ENCODE measurements at places on chromosomes 3 and 15.

GRCh38 chr3:15267502-15267901 is 61.5 kb downstream of the CAPN7 start:
- no peak for DNase-seq

- no peak for DNase-seq
Observed at GRCh38 chr15:73598530-73599160, 34.5 kb downstream of the NPTN start.

GRCh38 chr3:52529376-52530333 is 4.0 kb downstream of the NT5DC2 start:
- DNase-seq: no peak

GRCh38 chr15:59206623-59207183 is at the start of gene LDHAL6B:
Gene LDHAL6B, plus strand, starts transcription at chr15:59206843. Its CDS starts 98 bp downstream, at chr15:59206941.
- DNase-seq: no peak

DNA sequence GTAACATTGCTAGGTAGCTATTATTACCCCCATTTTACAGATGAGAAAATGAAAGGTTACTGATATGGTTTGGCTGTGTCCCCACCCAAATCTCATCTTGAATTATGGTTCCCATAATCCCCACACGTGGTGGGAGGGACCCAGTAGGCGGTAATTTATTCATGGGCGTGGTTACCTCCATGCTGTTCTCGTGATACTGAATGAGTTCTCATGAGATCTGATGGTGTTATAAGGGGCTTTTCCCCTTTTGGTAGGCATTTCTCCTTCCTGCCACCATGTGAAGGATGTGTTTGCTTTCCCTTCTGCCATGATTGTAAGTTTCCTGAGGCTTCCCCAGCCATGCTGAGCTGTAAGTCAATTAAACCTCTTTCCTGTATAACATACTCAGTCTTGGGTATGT is 252.1 kb downstream of the OPA1 start:
- DNase-seq: no peak

DNA sequence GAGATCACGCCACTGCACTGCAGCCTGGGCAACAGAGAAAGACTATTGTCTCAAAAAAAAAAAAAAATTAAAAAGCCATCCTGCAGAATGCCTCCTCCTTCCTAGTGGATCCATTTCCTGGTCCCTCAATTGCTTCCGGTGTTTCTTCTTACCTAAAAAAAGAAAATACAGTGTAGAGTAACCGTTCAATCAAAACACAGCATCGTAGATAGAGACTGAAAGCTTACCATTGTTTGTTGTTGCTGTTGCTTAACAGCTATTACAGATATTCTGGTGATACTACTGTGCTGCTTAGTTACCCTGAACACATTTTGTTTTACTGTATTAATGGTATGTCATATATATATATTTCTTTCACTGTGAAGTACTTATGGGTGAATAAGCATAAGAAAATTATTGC is 105.5 kb upstream of the LRRFIP2 start:
- DNase-seq: no peak

DNA sequence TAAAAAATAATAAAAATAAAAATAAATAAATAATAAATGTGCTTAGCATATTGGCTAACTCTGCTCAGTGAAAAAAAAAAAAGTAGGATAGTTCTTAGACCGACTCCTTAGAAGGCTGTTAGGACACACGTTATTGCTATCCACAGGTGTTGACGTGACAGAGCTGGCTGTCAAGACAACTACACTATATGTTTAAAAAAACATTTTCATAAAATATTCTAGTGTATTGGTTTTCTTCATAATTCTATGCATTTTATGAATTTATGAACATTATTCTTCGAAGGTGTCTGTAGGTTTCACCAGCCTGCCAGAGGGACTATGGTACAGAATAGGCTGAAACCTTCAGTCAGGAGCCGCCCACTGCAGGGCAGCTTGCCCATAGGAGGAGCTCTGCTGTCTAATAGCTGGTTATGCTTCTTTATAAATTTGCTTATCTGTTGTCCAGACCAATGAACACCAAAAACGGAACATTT is 9.2 kb downstream of the TM4SF1 start:
- no peak for DNase-seq

GRCh38 chr15:59995568-59996297 is 8.4 kb upstream of the FOXB1 start:
- DNase-seq: no peak

- DNase-seq: no peak
Observed at GRCh38 chr3:183360971-183361624, 67.3 kb downstream of the MCF2L2 start.

All from stimulated activated CD4-positive, alpha-beta T cell treated with anti-CD3 and anti-CD28 coated beads, TNF-alpha, amount 100 ng/mL, for 1 hour (primary cell).